ENCODE measurements at places on chromosomes 5 and 9.

DNA sequence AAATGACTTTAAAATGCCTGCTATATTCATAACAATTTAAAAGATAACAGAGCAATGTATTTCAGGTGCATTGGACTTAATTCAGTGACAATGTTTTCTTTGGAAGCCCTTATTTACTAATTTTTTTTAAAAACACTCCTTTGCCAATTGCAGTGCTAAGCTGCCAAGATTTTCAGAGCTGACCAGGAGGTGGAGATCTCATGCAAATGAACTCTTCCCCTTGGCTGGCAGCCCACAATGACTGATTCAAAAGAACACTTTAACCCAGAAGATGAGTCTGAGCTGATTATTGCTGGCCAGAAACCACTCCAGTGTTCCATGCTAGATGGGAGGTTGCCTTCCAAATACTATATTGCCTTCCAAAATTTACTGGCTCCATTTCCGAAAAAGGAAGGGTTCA is 128.3 kb upstream of the CCNH start:
- DNase-seq: no peak

DNA sequence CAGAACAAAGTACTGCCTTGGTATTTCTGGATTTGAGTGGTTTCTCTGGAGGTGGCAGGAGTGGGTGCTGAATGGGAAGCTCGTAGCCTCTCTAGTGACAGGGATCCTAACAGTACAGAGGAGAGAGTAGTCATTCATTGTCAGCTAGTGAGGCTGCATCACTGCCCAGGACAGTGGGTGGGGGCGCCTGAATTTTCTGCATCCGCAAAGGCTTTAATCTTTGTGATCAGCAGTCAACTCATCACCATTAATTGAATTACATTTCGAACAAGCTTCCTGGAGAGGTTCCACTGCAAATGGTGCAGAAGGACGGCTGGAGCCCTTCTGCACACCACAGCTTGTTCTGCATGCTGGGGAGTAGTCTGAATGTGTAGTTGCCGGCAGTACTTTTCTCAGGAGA is 77.5 kb downstream of the HSPA4 start:
- DNase-seq: no peak

DNA sequence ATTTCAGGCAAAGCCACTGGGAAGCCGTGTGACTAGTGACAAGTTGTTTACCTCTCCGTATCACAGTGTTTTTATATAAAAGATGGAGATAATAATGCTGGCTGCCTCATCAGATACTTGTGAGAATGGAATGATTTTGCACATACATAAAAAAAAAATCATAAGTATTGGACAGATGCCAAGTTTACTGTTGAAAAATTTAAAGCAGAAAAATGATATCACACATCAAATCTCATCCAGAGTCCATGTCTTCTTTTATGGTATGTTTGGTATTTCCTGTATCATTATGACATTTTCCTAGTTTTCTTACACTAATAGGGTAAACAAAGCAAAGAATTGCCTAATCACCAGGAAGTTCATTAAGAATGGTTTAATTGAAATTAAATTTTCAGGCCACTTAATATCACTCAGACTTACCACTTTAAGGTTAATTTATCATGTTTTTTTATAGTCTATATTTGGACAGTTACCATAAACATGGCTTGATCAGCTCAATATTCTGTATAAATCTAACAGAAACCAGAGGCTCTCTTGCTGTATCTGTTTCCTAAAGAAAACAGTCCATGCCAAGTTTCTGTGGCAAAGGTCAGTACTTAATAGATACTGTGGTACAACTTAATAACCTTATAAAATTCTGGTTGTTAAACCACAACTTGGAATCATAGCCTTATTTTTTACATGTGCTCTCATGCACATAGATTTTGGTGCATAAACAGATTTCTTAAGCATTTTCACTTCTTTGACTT is 656.5 kb upstream of the RIOK2 start:
- no peak for DNase-seq

GRCh38 chr5:101102506-101102905 is 199.4 kb upstream of the ST8SIA4 start:
- no peak for DNase-seq

DNA sequence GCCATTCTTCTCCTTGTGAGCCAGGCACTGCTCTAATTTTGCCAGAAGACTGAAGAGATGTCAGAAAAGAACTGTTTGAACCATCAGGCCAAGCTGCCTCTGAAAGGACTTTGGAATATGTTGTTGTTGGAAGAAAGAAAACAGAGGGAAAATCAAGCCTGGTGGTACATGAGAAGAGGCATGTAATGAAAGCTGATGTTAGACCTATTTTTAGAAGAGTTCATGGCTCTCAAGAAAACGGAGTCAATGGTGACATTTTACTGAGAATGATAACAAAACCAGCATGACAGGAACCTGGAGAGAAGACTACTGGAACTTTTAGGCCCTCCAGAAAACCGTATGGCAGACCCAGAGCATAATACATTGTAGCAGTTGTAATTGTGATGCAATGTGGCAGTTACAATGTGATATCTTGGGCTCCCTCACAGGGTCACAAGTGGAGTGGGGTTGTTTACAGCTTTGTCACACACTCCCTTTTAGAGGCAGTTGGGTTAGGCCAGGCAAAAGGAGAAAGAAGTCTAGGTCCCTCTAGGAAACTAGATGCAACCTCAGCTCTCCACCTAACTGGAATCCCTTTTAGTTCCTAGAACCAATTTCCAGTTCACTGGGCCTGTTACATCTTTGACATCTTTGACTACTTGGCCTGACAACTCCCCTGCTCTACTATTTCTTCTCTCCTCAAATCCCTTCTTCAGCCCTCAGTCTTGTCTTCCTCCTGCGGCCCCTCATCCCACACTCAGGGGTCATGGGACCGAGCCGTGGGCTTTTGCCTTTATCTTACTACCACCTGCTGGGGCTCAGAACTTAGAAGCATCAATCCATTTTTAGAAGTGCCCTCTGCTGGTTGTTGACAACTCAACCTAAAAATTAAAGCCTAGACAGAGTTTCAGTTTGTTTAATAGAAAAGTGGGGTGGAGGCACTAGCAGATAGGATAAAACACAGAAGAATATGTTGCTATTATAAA is 61.2 kb upstream of the JAK2 start:
- no peak for DNase-seq

- no peak for DNase-seq
Measured at GRCh38 chr5:54093081-54093492, 217.3 kb downstream of the ARL15 start.

DNA sequence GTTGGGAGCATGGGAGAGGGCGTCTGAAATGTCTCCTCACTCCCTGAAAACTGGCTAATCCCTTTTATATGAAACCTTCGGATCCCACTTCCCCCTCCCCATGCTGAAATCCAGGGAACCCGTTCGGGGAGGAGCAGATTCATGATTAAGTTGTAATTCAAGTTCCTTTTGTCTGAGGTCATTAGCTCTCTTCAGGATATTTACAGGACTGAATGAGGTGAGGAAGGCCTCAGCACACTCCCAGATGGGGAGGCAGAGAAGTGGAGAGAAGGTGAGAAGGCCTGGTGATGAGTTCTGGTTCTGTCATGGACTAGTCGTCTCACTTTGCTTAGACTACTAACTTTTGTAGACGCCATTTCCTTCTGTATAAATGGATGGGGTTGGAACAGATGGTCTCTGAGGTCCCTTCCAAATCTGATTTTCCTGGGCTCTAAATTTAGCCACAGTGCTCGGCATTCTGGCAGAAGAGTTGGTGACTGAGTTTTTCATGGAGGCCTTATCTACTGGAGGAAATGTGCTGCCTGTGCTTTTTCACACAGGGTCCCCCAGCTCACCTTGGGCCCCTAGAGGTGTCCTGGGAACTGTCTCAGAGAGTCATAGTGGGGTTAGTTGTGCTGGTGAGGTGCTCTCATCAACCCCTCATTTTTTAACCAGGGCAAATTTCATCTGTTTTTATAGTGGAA is 62.3 kb downstream of the PRDM6 start:
- no peak for DNase-seq

- no peak for DNase-seq
Measured at GRCh38 chr5:80703747-80704146, 49.0 kb upstream of the DHFR start.

DNA sequence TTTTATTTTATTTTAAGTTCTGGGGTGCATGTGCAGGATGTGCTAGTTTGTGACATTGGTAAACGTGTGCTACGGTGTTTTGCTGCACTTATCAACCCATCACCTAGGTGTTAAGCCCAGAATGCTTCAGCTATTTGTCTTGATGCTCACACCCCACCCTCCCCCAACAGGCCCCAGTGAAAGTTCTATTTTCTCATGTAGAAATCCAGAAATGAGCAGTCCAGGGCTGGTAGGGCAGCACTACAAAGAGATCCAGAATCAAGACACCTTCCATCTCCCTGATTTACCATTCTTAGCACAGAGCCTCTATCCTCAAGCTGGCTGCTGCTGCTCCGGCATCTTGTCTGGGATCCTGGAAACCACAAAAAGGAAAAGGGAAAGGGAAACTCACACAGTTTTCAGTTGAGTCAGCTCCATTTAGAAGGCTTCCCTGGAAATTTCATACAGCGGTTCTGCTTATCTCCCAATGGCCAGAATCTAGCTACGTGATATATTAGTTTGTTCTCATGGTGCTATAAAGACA is 85.4 kb upstream of the SMARCA2 start:
- DNase-seq: no peak

GRCh38 chr9:136620441-136621018 is 42.2 kb upstream of the EGFL7 start:
- DNase-seq: no peak

- DNase-seq: no peak
Measured at GRCh38 chr5:102996011-102996575, 123.8 kb downstream of the GIN1 start.

GRCh38 chr5:123756816-123757215 is 244.8 kb downstream of the CSNK1G3 start:
- no peak for DNase-seq

GRCh38 chr5:154109416-154110106 is 70.8 kb downstream of the MFAP3 start:
- DNase-seq: no peak

DNA sequence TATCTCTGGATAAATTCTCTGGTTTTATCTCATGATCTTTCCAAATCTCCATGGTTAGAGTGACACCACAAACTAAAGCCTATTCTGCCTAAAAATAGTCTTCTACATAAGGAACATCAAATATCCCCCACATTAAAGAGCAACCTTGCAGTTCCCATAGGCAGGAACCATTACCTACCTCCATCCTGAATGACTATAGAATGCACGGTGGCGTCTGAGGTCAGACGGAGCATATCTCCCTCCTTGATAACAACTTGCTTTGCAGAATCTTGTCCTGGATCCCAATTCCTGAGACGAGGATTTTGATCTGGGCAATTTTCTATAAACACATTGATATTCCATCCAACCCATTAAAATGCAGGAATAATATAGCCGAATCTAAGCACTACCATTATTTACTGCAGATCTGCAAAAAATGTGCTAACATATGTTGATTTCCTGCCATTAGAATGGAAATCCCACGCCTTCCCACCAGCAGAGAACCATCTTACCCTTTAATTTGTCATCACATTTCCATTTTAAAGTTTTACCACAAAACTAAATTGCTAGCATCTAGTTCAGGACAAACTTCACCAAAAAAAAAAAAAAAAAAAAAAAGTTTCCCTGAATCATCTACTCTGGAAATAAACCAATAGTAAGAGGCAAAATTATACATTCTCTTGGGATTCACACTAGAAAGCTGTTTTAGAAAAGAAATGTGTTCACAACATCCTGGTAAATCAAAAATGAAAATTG is 22.1 kb downstream of the CEMIP2 start:
- DNase-seq: no peak

GRCh38 chr5:135193213-135194125 is 159.4 kb upstream of the PITX1 start:
- no peak for DNase-seq

GRCh38 chr5:107700481-107700880 is 29.7 kb upstream of the EFNA5 start:
- DNase-seq: no peak

DNA sequence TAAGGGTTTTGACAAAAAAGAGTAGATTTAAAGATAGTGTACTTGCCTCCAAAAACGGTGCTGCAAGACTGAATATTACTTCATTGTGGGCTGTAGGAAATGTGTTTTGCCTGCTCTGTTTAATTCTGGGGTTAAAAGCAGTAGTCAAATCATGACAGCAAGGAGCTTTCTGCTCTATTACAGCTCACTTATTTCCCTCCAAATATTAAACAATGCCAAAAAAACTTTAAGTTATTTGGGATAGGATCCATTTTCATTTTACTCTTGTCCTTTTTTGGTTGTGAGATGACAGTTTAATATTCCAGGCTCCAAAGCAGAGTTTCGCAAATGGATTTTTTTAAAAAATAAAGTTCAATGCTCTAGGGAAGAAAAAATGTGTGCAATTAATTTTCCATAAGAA is 340.4 kb upstream of the RGMB start:
- DNase-seq: no peak

DNA sequence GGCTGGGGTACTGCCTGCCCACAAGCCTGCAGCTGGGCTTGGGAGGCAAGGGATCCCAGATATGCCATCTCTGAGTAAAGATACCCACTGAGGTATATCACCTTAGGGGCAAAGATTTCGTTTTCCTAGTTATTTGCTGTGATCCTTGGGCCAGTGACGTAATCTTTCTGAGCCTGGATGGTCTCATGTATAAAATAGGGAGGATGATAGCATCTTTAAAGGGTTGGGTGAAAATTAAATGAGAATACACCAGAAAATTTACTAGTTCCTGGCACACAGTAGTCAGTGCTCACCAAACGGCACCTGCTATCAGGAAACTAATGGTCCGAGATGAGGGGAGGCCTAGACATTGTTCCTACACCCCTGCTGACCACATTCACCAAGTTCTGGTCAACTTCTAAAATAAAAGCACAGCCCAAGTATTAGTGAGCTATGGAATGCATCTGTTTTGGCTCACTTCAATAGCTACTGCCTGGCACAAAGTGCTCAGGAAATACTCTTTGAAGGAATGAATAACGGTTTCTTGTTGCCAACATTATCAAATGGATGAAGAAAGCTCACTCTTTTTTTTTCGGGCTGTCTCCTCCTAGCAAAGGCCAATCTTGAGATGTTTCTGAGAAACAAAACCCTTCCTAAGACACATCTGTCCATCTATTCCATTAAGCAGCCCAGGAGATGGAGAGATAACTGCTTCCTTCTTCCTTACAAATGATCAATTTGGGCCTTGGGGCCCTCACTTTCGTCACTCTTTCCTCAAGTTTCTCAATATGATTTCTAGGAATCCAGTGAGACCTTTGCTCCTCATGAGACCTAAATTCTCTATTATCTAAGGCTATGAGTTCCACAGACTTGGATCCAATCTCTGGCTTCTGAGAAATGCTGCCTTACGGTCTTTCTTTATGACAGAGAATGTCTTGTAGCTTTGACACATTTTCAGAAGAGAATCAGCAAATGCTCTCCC is 98.2 kb downstream of the DPYSL3 start:
- no peak for DNase-seq

GRCh38 chr5:135310328-135310989 is 88.6 kb downstream of the MACROH2A1 start:
- no peak for DNase-seq

DNA sequence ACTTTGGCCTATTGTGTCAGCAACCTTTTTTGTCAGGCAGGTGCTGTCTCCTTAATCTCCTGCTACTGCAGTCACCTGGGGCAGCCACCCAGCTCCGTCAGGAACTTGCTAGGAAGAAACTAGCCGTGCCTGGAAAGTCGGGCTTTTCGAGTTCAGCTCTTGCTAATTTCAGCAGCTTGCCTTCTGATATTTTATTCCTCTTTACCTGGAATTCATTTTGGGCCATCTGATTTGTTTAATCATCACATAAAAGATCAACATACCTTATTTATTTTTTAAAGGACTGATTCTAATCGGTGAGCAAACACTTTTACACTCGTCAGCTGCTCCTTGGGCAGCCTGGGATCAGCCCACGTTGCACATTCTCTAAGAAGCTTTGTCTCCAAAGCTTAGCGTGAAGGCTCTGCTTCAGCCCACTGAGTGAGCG is 42.2 kb downstream of the PRLR start:
- no peak for DNase-seq

Measured in stimulated activated CD8-positive, alpha-beta memory T cell treated with anti-CD3 and anti-CD28 coated beads, Interleukin-7, amount 100 ng/mL, for 1 hour (primary cell).